ENCODE measurements at places on chromosomes 16 and 17.

GRCh38 chr17:79017546-79018369 lies 6.2 kb upstream of the C1QTNF1 start:
- DNase-seq: no peak

GRCh38 chr17:4097165-4097960 lies 45.5 kb downstream of the ZZEF1 start:
- no peak for DNase-seq

DNA sequence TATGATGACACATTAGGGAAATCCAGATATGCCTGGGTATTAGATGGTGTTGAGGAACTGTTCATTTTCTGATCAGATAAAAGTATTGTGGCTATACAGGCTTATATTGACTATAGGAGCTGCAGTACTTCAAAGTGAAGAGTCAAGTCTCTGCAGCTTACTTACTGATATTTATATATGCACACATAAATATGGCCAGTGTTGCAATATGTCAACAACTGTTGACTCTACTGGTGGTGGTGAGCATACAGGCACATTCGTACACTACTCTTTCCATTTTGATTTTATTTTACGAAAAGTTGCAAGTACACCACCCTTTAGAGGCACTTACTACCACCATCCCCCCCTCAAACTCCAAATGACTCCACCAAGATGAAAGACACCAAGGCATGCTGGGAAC lies 2.5 kb downstream of the CIAO2B start:
- no peak for DNase-seq

DNA sequence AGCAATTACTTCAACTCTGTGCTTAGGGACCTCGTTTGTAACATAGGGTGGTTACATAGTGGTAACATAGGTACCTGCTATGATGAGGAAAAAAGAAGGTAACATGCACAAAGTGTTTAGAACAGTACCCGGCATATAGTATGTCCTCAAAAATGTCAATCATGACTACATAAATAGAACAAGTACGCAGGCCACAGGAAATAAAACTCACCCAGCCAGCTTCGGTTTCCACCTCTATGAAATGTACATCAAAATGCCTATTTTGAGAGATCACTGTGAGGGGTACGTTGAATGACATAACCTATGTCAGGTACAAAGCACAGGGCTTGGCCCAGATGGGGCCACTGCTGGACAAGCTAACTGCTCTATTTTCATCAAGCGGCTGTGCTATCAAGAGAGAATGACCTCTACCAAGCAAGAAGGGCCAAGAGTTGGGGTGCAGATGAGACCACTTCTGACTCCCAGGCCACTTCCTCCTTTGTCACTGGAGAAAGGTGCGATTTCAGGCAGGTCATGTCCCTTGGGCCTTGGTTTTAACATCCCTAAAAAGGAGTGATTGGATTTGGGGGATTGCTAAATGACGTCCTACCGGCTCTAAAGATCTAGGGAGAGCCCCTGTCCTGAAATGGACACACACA lies 45.4 kb downstream of the WSB1 start:
- no peak for DNase-seq

- no peak for DNase-seq
These were observed 15.4 kb upstream of the ZC3H18 start for GRCh38 chr16:88554711-88555264.

DNA sequence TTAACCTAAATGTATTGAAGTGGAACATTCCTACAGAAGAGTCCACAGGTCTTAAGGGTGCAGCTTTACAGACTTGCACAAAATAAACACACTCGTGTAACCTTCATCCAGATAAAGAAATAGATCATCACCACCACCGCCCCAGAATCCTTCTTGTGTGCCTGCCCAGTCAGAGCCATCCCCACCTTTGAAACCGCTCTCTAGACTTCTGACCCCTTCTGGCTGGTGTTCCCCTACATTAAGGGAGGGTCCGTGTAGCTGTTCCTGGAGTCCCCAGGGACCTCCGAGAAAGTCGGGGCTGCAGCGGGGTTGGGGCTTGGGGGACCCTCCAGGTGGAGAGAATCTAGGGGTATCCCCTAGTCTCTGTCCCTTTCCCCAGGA lies 9.4 kb downstream of the TBX4 start:
- DNase-seq: no peak

GRCh38 chr16:1398826-1399581 lies 15.5 kb downstream of the UNKL start:
- no peak for DNase-seq

DNA sequence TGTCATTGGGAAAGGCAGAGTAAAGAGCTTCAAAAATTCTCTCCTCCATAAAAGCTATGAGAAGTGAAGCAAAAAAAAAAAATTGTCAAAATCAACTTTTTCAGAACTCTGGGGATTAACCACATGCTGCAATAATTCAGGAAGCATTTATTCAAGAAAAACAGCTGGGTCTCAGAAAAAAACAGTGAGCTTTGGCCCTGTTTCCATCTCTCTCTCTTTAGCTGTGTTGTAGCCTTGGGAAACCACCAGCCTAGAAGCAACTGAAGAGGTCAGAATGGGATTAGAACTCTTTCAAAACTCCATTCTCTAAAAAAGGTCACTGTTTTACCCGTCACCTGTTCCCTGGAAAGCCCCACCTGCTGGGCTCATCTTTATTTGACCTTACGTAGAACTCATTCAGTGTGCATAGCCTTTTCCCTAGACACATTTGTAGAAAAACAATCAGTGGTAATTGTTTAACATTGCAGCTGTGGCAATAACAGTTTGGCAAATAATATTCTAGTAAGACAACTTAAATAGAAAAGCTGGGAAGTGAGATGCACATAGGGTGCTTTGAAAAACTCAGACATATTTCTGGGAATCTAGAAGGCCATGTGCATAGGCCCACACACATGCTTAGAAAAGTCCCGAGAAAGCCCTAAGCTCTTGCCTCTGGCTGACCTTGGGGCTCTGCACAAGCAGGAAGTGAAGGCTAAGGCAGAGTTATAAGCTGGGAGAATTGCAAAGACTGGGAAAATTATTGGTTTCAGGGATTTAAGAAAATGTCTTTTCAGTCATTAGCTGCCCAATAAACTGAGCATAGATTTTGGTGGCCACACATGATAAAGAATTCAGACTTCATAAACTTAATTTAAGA lies 18.0 kb downstream of the SLC5A11 start:
- no peak for DNase-seq
